GM19239 (cell line): ENCODE measurements at places on chromosomes 12 and 14.

GRCh38 chr14:89327771-89328212, 89.2 kb downstream of the FOXN3 start:
- no peak for DNase-seq

- no peak for DNase-seq
Observed at GRCh38 chr14:97025722-97026121, 228.5 kb downstream of the VRK1 start.

DNA sequence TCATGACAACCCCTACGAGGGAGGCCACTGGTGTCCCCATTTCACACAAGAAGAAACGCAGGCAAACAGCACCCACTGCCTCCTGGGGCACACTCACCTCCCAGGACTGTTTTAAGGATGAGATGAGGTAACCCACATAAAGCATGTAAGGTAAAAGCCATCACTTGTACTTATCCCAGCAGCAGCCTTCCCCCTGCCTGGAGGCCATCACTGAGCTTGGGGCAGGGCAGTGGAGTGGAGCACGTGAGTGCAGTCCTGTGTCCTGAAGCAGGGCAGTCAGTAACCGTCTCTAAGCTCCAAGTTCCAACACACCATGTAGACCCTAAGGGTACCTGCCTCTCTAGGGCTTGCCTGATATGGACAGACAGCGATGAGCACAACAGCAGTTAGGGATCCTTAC, 1.7 kb downstream of the POLE start:
- DNase-seq: no peak

GRCh38 chr14:65549429-65549828, 136.9 kb downstream of the FUT8 start:
- no peak for DNase-seq

GRCh38 chr12:64747695-64748094, 11.5 kb downstream of the GNS start:
- no peak for DNase-seq

- no peak for DNase-seq
Observed at GRCh38 chr12:65695113-65695865, 129.0 kb upstream of the HMGA2 start.

DNA sequence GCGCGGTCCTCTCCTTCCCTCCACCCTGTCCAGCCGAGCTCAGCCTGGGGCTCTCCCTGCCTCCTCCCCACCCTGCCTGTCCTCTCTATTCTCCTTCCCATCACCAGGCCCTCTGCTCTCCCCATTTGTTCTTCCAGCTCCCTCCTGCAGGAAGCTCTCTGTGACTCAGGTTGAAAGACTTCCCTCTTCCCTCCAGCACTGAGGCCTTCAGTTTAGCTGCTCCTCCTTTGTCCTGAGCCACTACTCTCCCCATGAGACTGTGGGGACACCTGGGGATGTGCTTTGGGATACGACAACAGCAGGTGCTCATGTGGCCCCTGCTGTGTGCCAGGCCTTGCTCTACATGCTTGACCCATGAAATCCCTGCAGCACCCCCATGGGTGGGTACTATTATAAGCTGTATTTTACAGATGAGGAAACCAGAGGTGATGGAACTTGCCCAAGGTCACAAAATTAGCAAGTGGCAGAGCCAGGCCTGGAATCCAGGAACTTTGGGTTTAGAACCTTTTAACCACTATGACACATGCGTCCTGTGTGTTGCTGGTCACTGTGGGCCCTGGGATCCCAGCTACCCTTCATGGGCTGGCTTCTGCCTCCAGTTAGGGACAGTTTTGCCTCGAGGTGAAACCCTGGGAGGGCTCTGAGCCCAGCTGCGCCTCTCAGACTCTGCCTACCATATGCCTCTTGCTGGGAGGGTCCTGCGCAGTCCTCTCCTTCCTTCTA, 5.5 kb downstream of the KRT80 start:
- DNase-seq: no peak

DNA sequence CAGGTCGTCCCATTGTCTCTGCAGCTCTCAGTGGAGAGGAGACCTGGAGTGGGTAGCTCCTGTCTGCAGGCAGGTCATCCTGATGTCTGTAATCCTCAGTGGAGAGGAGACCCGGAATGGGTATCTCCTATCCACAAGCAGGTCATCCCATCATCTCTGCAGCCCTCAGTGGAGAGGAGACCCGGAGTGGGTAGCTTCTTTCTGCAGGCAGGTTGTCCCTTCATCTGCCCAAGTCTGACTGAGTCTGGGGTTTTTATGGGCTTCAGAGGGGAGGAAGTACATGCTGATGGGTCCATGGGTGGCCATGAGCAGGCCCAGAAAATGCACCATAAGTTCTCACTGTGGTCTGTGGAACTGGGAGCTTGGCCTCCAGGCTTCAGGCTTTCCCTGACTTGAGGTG, 28.9 kb upstream of the PAPLN start:
- no peak for DNase-seq

DNA sequence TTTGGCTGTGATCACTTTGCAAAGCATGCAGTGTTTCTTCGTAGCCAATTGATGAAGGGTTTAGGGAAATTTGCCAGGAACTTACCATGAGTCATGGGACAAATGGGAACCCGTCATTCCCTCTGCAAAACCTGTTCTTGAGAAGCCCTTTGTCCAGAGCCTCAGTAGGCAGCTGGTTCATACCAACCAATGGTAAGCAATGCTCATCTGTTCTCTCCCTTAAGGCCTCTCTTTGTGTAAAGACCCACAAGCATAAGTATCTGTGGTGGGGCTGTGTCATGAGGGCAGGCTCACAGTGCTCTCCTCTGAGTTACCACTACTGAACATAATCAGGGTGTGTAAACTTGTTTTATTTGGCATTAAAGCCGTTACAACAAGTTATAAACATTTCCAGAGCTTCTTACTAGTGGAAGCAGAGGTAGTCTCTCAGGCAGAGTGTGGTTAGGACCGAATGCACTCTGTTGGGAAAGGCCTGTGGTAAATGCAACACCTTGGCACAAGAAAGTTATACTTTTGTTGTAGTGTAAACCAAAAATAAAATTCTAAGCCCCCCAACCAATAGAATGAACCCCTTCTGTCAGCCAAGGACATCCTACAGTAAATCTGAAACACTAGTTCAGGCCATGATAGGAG, 119.8 kb downstream of the SINHCAF start:
- no peak for DNase-seq

GRCh38 chr12:46944088-46944487, 118.3 kb upstream of the SLC38A4 start:
- DNase-seq: no peak

DNA sequence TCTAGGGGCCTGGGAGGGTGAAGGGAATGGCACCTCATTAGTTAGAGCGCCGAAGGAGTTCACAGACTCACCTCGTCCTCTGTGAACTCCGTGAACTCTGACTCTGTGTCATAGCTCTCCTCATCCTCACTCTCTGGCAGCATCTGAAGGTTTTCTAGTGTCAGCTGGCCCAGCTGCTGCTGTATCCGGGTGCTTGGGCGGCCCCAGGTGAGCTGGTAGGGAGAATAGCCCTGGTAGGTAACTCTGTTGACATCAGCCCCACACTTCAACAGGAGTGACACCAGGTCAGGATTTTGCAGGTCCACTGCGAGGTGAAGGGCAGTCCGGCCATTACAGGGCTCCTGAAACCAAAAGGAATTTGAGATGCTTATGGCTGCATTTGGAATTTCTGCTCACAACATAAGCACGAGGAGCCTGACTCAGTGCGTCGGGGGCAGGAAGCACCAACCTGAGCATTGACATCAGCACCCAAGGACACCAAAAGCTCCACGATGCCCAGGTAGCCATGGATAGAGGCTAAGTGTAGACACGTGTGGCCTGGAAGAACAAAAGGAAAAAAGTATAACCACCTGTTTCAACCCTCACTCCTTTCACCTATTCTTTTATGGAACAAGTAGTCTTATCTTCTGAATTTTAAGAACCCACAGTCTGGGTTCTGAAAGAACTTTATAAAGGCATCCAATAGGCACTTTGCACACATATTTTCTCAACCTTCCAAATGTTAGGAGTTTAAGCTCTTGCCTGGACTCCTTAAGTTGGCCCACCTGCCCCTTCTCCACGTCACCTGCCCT, 2.0 kb downstream of the NFKBIA start:
- DNase-seq: no peak

DNA sequence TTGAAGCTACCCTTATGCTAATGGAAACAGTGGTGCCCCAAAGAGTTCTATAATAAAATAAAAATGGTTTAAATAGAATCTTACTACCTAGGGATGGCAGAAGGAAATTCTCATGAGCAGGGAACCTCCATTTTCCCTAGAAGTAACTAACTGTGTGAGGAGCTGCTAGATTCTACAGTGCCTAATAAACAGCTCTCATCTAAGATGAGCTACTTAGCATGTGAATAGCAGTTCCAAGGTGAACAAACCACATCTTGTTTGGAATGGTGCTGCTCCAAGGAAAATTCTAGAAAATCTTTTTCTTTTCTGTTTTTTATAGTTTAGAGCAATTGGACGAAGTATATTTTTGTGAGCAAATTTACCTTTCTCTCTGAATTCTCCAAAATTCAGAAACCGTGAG, 1015.3 kb upstream of the NOVA1 start:
- DNase-seq: no peak

- no peak for DNase-seq
Observed at GRCh38 chr12:83472772-83473171, 786.1 kb downstream of the TMTC2 start.

DNA sequence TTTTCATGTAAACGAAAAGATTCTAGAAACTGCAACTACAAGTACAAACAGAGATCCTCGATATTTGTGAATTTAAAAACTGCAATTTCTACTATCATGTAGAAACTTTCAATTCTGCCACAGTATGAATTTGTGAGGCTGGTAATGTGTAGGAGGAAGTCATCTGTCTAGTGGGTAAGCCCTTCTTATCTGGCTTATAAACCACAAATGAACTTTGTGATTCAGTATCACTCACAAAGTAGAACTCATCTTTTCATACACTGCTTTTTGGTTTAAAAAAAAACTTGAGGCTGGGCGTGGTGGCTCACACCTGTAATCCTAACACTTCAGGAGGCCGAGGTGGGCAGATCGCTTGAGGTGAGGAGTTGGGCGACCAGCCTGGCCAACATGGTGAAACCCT, 20.7 kb downstream of the GTF2A1 start:
- no peak for DNase-seq

DNA sequence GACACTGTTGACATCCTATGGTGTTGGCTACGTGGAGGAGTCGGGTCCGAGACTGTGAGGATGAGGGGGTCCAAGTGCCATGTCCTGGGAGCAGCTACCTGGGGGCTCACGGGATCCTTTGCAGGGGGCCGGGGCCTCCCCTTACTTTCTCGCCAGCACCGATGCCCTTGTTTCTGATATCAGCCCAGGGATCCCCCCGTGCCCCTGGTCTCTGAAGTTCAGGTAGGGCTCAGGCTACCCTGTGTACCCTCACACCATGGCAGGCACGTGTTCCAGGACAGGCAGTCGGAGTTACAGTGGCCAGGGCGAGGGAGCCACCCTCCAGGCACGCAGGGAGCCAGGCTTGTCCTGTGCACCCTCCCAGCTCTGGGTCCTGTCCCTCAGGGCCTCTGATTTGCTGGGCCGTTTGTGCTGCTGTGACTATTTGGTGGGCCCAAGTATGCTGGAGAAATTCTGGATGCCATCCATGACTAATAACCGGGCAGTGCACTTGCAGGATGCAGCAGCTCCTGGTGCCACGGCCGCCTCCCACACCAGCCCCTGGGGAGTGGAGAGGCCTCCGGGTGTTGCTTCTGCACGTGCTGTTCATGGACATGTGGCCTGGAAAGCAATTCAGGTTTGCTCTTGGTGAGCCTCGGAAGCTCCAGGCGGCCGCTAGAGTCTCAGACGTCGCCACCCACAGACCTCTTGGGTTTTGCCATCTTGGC, 93.1 kb upstream of the SFSWAP start:
- DNase-seq: no peak

DNA sequence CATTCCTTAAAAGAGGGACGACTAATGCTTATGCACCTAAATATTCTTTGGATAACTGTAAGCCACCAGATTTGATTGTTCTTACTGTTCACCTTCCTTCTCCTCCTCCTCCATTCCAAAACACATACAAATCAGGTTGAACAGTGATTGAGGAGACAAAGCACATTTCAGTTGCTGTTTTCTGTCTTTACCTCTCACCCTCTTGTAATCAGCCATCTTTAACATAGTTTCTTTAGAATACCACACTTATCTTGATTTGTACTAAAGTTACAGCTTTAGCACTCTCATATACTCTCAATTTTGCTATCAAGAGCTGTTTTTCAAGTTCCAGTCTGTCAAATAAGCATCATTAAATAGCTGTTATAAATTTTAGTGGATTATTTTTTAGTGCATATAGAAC, 338.3 kb upstream of the RGS6 start:
- no peak for DNase-seq

- no peak for DNase-seq
Observed at GRCh38 chr12:92041742-92042141, 103.9 kb downstream of the BTG1 start.

GRCh38 chr12:24229031-24229700, 279.7 kb upstream of the SOX5 start:
- DNase-seq: no peak

GRCh38 chr12:122158700-122159285, 15.2 kb downstream of the IL31 start:
- no peak for DNase-seq

GRCh38 chr14:65332141-65332871, 80.2 kb upstream of the FUT8 start:
- DNase-seq: no peak

GRCh38 chr12:62170241-62170640, 90.0 kb upstream of the USP15 start:
- DNase-seq: no peak

DNA sequence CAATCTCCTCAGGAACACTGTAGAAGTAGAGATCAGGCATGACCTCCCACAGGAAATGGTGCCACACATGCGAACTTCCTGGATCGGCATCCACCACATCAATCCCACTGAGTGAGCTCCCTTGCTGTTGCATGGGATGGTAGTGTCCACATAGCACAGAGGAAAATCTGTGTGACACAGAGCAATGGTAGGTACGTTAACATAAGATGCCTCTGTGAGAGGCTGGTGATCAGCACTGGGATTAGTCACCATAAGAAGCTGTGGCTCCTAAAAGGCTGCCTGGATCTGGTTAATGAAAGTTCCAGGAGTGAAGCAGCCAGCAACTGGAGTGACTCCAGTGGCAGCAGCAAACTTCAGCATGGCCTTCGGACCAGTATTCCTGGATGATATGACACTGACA, 21.8 kb downstream of the WDHD1 start:
- DNase-seq: no peak

DNA sequence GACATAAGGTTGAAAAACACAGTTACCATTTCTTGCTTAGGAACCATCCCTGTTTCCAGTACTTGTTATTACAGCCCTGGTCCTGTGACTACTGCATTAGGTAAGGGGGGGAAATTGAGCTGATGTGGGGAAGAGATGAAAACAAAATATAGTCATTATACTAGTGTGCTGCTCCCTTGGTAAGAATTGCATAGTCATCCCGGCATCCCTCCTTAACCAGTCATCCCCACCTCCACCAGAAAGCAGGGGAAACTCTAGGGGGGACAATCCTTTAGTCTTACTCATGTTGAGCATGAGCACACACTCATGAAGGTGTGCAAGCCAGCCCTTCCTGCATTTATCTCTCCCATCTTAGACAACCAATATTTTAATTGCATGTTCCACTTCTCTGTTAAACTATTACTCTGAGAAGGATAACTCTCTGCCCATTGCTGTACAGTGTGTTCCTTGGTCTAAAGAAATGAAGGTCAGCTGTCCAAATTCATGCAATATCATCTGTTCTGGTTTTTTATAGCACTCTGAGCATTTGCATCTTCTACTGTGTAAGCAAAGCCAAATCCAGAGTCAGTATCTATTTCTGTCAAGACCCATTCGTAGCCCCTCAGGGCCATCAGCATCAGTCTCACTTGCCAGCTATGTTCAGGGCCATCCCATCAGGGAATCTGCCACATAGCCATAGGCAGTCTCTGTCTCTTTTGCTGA, 46.8 kb downstream of the TMEM30B start:
- no peak for DNase-seq

- DNase-seq: no peak
Observed at GRCh38 chr14:102933618-102934231, 11.3 kb downstream of the AMN start.
